ENCODE measurements at places on chromosomes 5 and 9. TPM values are rescaled to one million over a fixed set of nuclear protein-coding genes. Genes with fewer than 3 reads are reported as not detected.

- DNase-seq = peak; percentile 39
These were observed 478 bp downstream of the RAB14 start for GRCh38 chr9:121201045-121201737.

DNA sequence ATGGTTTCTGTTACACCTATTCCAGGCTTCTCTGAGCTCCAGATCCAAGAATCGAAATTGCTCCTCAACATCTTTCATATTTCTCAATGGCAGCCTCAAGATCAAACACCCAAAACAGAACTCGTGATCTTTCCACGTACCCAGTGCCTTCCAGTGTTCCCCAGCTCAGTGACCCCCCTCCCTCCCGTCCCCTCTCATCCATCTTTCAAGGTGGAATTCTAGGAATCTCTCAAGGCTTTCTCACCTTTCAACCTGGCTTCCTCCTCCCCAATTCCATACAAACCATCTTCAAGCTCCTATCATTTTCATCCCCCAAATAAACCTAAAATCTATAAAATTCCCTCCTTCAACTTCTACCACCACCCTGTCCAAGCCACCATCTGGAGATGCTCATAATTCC is 615.3 kb downstream of the BNC2 start:
- DNase-seq = no peak

- DNase-seq = no peak
These were observed 393.8 kb upstream of the SLC30A5 start for GRCh38 chr5:68699966-68700365.

DNA sequence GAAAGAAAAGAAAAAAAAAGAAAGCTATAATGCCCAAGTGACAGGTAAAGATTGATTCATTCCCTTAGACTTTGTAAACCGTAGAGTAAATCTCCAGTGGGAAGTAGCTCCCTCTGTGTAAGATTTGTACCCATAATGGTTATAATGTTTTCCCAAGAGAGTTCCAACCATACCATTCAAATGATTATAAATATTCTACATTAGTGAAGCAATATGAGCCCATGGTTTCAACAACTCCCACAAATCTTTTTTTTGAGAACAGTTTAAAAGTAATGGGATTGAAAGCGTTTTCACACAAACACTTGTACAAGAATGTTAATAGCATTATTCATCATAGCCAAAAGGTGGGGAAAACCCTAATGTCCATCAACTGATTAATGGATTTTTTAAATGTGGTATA is 58.0 kb downstream of the GRAMD2B start:
- no peak for DNase-seq

GRCh38 chr9:130972957-130973685 is 34.1 kb upstream of the FIBCD1 start:
- DNase-seq = no peak

GRCh38 chr9:127554966-127555839 is 56.9 kb upstream of the STXBP1 start:
- DNase-seq = no peak

DNA sequence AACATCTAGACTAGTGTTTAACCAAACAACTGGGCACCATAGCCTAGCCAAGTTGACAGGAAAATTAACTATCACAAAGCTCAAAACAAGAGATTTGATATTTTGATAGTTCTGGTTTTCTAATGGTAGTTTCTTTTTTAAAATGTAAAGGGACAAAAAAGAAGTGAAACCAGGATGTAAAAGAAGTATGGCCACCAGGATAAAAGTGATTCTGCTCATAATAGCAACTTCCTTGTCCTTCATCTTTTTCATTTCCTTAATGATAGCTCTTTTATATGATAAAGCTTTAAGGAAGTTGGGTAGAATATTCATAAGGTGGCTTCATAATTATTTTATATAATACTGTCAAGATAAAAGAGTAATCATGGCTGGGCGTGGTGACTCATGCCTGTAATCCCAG is 139.1 kb downstream of the BASP1 start:
- no peak for DNase-seq

DNA sequence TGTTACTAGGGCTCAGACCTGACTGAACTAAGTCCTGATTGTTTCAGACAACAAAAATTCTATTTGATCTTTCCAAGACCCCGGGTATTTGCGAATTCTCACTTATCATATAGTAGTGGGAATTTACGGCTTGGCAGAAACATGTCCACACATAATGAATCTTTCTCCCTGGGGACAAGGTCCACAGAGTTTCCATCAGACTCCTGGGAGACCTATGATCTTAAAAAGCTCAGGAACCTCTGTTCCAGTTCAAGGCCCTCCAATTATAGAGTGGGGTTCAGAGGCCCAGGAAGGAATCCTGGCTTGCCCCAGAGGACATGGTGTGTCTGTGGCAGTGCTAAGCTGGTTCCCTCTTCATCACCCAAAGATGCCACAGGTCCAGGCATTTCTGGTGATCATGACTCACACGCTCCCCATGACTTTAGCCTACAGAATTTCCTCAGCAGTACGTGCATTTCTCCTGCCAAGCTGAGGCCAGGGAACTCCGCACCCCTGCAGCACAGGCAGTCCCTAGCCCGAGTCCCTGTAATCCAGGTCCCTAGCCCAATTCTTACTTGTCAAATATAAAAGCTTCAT is 12.6 kb downstream of the RAPGEF1 start:
- DNase-seq = no peak

DNA sequence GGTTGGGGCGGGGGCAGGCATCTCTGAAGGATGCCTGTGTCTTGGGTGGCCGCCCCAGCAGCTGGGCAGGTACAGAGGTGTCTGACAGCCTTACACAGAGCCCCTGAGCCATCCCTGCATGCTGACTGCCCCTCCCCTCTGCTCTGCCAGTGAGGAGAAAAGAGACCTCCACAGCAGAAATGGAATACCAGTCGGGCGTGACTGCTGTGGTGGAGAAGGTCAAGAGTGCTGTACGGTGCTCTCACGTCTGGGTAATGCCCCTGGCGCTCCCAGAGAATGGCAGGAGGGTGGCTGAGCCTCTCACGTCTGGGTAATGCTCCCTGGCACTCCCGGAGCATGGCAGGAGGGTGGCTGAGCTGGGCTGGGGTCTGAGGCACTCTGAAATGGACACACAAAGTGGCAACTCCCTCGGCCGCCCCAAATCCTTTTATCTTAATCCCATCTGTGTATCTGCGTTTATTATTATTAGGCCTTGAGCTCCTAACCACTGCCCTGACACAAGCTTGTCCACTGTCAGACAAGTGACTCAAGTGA is 2.5 kb upstream of the RABL6 start:
- no peak for DNase-seq

- no peak for DNase-seq
These were observed 22.1 kb downstream of the MCIDAS start for GRCh38 chr5:55205001-55205400.

DNA sequence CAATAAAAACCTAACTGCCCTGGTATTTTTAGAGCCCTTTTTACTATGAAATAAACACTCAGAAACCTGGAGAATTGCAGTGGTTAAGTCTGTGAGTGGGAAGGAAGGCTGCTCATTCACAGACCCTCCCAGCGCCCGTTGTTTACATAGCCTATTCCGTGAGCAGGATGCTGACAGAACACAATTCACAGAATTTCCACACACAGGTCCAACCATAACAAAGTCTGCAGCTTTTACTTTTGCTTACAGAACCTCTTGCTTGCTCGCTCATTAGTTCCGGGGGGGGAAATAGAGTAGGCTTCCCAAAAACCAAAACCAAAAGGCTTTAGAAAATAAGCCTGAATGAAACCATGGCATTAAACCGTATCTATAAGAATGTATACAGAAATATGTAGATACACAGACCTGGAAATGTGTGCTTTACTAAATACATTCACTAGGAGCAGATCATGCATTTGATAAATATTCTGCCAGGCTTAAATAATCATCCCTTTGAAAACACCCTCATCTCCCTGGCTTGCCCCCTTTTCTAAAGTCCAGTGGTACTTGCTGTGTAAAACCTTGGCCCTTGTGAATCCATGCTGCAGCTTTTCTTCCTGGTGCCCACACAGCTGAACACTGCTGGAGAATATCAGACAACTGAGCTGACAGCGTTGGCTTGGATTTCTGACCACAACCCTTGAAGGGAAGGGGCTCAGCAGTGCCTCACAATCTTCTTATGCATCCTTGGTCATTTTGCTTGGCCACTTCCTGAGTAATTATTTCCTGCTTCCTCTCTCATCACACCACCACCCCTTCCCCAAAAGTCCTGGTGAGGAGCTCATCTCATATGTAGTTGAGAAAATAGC is 128.0 kb downstream of the FANCC start:
- DNase-seq = no peak

DNA sequence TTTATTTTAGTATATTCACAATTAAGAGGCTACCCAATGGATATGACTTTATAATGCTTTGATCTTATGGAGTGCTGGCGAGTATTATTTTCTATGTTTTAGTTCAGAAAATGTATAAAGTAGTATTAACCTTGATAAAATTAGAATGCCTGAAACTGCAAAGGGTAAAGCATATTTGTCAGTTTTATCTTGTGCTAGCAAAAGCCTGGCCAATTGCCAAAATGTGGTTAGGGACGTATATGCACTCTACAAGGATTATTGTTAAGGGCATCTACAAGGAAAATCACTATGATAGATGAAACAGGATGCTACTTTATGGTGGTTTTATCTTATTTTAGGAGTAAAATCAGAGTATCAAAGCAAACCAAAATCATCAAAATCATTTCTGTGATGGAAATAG is 281.7 kb downstream of the CCDC171 start:
- DNase-seq = no peak

DNA sequence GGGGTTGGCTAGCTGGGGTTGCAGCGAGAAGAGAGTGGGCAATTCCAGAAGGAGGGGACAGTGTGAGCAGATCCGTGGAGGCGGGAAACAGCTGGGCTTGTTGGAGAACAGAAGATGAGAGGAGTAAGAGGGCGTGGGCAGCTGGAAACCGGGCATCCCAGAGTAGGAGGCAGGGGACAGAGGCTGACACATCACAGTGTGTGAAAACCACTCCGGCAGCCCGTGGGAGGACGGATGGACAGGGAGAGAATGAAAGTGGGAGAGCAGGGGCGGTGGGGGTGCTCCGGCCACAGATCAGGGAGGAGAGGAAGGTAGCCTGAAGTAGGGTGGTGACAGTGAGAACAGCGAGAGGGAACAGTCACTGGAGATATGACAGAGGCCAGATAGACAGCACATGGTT is 8.3 kb upstream of the PSMB7 start:
- DNase-seq = no peak

DNA sequence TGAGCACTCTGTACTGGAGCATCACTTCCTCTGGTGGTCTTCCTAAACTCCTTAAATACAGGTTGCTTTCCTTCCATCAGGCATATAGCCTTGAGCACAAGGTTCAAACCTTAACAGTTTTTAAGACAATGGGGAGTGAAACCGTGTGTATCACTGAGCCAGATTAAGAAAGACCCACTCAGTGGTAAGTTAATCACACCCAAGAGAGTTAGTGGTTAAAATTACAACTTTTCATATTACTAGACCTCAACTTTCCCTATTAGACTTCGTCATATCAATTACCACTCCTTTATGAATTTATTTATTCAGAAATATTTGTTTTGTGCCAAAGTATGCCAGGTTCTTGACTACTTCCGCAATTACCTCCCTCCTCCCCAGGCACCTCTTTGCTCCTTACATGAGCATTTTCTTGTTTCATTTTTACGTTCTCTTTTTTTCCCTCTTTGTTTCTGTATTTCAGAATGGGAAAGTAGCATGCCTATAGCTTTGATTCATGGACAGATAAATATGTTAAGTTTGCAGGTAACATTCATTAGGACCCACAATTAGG is 351.0 kb downstream of the KIAA0825 start:
- DNase-seq = no peak

DNA sequence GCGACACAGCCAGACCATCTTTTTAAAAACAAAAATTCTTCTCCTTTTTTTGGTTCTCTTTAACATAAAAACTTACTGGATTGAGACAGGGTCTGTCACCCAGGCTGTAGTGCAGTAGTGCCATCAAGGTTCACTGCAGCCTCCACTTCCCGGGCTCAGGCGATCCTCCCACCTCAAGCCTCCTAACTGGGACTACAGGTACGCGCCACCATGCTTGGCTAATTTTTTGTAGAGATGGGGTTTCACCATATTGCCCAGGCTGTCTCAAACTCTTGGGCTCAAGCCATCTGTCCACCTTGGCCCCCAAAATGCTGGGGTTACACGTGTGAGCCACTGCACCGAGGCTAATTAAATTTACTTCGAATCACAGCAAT is 13.8 kb downstream of the HNRNPK start:
- DNase-seq = no peak

STC2 gene
- total RNA-seq = 2.2 TPM

INSL6 gene
- total RNA-seq = not detected

IER5L gene
- total RNA-seq = 17.5 TPM

F2RL2 gene
- 0.66 TPM for total RNA-seq

PCA3 gene
- 0.39 TPM for total RNA-seq

STPG3 gene
- not detected for total RNA-seq

NUTM2G gene
- not detected for total RNA-seq

ENHO gene
- total RNA-seq = 63.9 TPM
